ENCODE measurements at places on chromosomes 12 and 14.
A peak's percentile ranks its signal among the peaks of the same experiment; 100 is the strongest.

GRCh38 chr14:88522393-88522792 lies 32.4 kb downstream of the PTPN21 start:
- DNase-seq, result no peak

- no peak for DNase-seq
Measured at GRCh38 chr12:82097438-82097837, 260.7 kb downstream of the CCDC59 start.

- no peak for DNase-seq
Measured at GRCh38 chr12:128318341-128318740, 51.4 kb downstream of the TMEM132C start.

DNA sequence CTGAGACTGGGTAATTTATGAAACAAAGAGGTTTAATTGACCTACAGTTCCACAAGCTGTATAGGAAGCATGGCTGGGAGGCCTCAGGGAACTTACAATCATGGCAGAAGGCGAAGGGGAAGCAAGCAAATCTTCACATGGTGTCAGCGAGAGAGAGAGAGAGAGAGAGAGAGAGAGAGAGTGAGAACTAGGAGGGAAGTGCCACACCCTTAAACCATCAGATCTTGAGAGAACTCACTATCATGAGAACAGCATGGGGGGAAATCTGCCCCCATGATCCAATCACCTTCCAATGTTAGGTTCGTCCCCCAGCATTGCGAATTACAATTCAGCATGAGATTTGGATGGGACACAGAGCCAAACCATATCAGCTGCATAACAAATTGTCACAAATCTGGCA lies 96.7 kb downstream of the CHST11 start:
- no peak for DNase-seq

- no peak for DNase-seq
Measured at GRCh38 chr12:3152011-3152511, 74.9 kb downstream of the TSPAN9 start.

DNA sequence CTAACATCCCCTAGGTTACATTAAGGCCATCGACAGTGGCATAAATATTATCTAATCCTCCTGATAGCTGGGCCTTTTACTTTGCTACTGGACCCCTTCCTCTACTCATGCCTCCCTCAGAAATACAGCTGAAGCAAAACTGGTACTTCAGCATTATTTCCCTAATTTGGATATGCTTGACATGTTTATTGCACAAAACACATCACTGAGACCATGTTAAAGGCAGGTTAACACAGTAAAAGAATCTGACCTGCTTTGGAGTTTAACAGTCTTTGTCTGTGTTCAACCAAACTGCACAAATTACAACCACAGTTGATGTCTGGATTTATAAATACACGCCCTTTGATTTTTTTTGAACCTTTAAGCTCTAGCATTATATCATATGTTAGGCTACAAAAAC lies 156.6 kb downstream of the FOXA1 start:
- DNase-seq, result no peak

GRCh38 chr12:69066492-69067373 lies 133.8 kb upstream of the CPM start:
- DNase-seq, result no peak

DNA sequence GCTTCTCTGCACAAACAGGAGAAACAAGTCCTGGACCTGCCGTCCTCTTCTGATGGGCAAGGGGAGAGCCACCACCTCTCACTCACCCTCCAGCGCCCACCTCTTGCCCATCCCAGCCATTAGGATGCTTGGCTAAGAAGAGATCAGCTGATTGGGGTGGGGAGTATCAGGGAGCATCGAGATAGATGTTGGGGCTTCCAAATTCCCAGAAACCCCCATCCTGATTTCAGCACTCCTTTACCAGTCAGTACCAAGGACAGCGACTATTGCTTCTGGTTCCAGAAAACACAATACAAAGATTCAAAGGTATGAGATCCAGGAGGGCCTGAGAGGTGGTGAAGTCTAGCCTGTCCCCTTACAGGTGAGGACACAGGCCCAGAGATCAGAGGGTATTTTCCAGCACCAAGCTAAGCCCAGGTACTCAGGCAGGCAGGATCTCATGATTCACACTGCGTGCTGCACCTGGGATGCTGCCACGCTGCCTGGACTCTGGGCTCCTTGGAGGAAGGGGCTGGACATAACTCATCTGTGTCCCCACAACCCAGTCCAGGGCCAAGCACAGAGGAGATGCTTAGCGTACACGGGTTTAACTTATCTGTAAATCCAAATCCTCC lies 76.6 kb downstream of the TUNAR start:
- no peak for DNase-seq

DNA sequence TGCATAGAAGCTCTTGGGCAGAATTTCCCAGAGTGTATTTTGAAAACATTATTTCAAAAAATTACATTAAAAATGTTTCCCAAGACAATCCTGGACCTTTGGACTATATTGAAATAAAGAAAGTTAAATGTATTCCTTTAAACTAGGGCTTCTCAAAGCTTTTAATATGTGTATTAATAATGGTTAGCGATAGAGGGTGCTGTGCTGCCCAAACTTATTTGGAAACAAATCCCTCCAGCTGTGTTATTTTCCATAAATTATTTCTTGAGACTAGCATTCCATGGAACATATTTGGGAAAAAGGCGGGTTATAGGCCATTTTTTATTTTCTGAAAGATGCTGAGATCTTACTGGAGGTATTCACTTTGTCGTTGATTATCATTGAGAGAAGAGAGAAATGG lies 397.8 kb upstream of the MIS18BP1 start:
- DNase-seq, result no peak

- DNase-seq, result no peak
Measured at GRCh38 chr12:102232446-102232845, 34.8 kb upstream of the PMCH start.

DNA sequence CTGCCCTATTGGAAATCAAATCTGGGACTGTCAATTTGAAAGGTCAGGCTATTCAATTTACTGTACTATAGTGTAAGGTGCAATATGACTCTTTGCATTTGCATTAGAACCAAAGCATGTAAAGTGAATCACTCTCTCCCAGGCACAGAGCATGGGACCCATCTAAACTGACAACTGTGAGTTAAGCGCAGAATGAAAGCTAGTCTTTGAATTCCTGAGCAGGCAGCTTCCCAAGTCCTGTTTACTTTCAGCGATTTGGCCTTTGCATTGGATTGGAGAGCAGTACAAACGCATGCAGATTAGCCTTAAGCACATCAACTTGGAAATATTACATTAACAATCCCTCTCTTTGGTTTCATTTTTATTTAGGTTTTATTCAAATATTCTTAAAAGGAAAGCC lies 74.6 kb downstream of the RERG start:
- DNase-seq, result no peak

GRCh38 chr14:82905762-82906161 lies 1372.1 kb upstream of the SEL1L start:
- no peak for DNase-seq

DNA sequence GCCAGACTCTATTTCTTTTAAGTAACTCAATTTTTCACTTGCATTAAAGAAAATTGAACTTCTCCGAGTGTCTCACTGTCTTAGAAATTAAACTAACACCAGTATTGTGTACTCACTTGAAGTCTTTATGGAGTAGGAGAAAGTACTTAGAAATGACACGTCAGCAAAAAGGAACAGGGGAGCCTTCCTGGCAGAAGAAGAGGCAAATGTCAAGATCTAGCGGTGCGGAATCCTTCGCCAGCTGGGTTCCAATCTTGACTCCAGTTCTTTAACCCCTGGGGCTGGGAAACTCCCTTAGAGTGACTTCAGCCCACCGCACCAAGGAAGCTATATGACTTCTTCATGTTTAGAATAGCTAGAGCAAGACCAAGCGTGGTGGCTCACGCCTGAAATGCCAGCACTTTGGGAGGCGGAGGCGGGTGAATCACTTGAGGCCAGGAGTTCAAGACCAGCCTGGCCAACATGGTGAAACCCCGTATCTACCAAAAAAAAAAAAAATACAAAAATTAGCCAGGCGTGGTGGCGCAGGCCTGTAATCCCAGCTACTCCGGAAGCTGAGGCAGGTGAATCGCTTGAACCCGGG lies 34.4 kb downstream of the WBP11 start:
- DNase-seq, result no peak

DNA sequence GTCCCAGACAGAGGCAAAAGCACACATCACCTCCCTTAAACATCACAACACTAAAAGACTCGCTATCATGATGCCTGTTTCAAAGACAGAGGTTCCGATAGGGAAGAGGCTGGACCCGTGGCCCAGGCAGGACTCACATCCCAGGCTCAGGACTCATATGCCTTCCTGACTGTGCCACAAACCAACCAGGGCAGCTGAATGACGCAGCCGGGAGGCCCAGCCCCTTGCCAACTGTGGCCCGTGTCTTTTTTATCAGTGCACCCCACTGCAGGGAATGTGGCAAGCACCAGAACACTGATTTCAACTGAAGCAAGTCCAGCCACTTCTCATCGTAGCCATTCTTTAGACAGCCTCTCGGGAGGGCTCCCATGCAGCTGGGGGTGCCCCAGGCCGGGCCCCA lies 132.3 kb downstream of the KSR2 start:
- DNase-seq, result no peak

GRCh38 chr14:54098536-54098935 lies 141.9 kb upstream of the BMP4 start:
- no peak for DNase-seq

GRCh38 chr14:97523936-97524335 lies 726.8 kb downstream of the VRK1 start:
- DNase-seq, result no peak

DNA sequence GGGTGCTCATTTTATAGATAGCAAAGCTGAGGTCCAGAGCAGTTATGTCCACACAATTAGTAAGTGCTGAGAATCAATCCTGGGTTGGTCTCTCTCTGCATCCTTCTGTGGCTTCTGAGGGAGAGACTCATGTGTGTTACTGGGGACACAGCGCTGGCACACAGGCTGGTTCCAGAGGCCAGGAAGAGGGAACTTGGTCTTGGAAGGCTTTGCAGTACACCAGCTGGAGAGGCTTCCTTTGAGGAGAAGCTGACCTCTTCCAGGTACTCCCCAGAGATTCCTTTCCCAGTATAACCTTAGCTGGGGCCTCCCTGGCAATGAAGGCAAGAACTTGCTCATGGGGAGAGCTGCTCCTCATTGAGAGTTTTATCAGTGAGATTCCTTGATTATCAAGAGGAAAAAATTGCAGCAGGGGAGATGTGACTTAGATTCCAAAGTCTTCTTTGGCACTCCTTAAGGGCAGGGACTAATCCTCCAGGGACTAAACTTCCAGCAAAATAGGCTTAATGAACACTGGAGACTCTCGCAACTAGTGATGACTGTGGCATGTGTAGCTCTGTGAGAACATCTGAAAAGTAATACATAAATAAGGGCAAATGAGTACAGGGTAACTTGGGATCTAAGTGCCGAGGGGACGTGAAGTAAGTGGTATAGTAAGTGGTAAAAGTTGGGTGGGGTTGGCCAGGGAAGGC lies 13.9 kb upstream of the KRT80 start:
- no peak for DNase-seq

- DNase-seq, result no peak
Measured at GRCh38 chr14:101956179-101956885, 8.0 kb upstream of the DYNC1H1 start.

DNA sequence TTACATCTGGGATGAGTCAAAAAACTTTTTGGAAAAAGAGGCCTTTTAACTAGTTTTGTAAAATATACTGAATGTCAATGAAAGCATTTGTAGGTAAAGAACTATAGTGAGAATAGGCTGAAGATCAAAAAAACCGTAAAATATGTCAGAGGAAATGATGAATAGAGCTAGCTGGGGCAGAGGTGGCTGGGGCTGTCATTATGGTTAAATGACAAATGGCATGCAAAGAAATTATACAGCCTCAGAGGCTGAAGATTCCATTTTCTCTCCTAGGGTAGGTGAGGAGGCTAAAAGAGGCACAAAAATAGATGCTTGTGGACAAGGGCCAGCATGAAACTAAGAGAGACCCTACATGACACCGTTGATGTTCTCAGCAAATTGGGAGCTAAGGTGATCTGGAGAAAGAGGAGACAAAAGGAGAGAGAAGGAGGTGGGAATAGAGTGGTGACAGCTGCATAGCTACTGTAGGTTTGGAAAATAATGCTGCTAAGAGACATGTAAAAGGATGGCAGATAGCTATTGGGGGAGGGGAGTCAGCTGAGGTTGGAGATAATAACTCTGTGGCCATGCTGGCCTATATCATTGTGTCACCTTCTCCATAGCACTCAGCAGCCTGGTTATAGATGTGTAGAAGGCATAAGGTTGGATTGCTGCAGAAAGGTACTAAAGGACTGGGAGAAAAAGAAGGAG lies 63.8 kb downstream of the ABCC9 start:
- no peak for DNase-seq

DNA sequence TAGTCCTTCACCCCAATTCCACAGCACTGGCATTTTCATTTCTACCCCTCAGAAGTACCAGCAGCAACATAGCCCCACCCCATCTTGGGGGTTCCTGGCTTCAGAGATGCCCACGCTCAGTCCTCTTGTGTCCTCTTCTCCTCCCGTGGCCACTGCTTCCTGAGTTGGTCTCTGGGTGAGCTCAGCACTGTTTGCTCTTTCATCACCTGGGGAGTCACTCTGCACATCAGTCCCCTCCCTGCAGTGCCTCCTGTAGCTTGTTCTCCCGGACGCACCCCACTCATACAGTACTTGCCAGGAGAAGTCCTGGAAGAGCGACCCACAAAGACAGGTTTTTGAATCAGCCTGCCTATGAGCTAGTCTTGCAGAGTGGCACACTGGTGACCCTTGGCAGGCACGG lies 63.8 kb downstream of the GSC start:
- DNase-seq, result no peak

DNA sequence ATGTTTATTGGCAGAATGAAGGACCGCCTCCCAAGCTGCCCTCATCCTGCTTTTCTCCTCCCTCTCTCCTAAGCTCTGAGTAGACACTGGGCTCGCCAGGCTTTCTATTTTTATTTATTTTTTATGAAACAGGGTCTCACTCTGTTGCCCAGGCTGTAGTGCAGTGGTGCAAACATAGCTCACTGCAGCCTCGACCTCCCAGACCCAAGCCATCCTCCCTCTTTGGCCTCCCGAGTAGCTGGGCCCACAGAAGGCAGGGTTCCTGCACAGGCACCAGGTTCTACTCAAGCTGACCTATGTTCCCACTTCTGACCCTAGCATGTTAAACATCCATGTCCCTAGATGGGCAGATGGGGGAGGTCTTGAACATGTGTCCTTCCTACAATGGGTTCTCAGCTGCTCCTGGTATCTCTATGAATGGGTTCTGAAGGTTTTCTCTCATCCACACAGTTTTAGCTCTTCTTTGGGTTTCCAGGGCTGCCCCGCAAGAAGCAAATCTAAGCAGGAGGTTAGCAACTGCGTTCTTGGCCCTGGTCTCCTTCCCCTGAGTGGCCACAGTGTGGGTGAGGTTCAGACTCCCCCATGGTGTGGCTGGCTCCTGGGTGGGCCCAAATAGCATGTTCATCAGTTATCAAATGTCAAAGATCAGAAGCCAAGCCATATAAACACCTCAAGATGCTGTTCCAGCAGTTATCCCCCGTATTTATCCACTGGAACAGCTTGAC lies 167.3 kb downstream of the ZFP36L1 start:
- peak; percentile 32 for DNase-seq

GRCh38 chr14:62470935-62471334 lies 574.3 kb downstream of the KCNH5 start:
- DNase-seq, result no peak

DNA sequence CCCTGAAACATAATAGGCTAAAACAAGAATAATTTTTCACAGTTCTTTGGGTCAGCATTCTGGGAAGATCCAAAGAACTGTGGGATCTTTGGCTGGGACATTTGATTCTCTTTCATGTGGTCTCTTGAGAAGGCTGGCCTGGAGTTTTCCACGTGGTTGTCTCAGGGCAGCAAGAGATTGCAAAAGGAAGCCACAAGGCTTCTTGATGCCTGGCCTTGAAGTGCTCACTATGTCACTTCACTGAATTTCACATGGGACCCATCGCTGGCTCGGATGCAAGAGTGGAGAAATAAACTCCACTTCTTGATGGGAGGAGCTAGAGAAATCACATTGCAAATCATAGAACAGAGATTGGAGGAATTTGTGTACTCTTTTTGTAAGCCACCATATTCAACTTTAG lies 343.4 kb downstream of the MED13L start:
- DNase-seq, result no peak

Data from type B pancreatic cell (in vitro differentiated cells).